NCI-H2081 (cell line): ENCODE measurements at places on chromosomes 7 and 10.
A peak's percentile ranks its signal among the peaks of the same experiment; 100 is the strongest.

GRCh38 chr7:148978091-148978490 lies 50.2 kb downstream of the PDIA4 start:
- DNase-seq: no peak

- no peak for DNase-seq
Observed at GRCh38 chr10:94443549-94443948, 41.2 kb downstream of the TBC1D12 start.

- no peak for DNase-seq
Observed at GRCh38 chr10:46068117-46068516, 22.0 kb upstream of the MSMB start.

DNA sequence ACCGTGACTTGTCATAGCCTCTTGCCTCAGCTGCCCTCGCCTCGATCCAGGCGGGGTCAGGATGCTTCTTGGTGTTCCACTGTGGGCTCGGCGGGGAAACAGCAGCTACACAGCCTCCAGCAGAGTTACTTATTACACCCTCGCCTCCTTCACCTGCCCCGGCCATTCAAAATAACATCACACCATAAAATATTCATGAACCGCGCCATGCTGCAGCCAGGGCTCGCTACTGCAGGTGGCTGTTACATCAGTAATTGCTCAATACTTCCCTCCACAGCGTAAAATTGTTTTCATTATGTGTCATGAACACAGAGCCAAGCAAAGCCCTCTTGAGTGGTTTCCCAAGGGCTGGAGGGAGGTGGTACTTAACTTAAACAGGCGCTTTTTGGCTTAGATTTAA lies 241.5 kb upstream of the SP8 start:
- peak; percentile 98 for DNase-seq

GRCh38 chr10:48533951-48534720 lies 70.7 kb downstream of the ARHGAP22 start:
- DNase-seq: no peak

DNA sequence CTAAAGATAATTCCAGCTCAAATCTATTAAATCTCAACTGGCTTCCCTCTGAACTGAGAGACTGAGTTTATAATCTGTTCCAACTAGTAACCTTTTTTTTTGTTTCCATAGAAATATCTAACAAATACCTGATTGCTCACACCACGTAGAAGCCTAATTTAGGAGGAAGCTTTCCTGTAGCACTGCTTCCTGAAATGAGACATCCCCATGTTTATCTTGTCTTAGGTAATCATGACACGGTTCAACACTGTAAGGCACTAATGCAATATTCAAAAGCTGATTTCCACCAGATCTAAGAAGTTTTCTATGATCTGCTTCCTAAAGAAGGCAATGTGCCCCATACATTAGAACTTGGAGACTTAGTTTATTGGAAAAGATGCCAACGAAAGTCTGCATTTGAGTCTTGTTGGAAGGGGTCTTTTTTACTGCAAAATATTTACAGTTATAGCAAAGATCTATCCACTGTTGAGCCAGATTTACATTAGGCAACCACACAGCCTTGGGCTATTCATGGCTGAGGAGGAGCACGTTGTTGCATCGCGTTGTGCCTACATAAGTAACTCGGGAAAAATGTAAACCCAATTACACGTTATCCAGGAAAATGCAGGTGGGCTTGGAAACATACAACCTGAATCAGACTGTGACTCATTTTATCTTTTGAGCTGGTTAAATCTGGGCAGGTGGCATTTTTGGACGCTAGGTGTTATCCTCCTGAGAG lies 66.3 kb downstream of the VIPR2 start:
- no peak for DNase-seq

GRCh38 chr7:92460109-92460508 lies 12.8 kb downstream of the GATAD1 start:
- DNase-seq: no peak

DNA sequence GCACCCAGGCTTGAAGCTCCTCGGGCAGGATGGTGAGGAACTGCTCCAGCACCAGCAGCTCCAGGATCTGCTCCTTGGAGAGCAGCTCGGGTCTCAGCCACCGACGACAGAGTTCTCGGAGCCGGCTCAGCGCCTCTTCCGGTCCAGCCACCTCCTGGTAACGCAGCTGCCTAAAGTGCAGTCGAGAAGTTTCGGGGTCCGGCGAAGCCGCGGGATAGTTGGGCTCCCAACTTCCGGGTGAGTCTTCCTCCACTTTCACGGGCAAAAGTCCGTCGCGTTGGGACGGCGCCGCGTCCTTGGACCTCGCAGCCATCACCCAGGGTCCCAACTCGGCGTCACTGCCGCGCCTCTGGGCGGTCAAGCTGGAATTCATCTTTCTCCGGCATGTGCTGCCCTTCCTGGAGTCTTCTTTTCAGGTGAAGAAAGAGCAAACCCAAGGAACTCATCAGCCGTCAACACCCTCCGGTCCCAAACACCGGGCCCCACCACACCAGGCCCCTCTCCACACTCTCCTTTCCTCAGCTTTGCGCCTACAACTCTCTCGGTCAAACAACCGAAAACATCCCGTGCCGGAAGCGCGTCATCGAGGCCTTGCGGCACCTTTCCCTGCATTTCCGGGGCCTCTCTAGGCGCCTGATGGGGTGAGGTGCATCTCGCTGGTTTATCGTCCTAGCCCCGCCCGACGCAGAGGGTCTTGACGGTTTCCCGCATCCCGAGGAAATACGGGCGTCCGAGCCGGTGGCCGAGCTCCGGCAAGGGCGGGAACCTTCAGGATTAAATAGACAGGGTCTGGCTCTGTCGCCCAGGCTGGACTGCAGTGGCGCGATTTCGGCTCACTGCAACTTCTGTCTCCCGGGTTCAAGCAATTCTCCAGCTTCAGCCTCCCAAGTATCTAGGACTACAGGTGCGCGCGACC lies at the start of gene ZNF394:
TSS of gene ZNF394 (minus strand) at position 561 of the 916 bp plus-strand sequence. CDS start at position 373, 188 bp downstream.
- DNase-seq: peak; percentile 96

- DNase-seq: no peak
Observed at GRCh38 chr10:132117636-132118190, 52.0 kb downstream of the JAKMIP3 start.

DNA sequence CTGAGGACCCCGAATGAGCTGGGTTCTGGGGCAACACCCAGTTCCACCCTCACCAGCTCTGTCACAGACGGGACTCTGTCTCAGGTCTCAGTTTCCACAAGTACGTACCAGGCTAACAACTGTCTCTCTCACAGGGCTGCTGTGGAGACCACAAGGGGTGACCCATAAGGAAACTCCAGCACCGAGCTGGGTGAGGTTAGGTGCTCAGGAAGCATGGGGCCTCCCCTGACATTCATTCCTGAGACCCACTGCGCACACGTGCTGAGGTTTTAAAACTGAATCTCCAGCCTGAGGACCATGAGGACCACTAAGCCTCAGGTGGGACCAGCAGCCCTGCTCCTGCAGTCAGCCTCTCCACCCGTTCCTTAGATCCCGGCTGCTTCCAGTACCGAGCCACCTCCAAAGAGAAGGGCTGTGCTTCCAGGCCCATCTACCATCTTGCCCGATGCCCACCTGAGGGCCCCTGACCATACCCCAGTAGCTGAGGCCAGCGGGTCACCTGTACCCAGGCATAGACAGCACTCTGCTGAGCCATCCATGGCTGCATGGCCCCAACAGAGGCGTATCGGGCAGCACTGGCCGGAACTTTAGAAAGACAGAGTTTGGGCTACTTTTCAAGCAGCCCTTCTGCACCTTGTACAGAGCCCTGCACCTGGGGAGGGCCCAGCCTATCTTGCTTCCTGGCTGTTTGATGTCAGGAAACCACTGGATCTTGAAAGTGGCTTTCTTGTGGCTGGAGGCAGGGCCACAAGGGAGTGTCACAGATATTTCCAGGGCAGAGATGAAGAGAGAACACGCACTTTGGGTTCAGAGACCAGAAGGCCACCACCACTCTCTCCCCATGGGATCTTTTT lies 18.7 kb downstream of the HSPA12A start:
- no peak for DNase-seq

DNA sequence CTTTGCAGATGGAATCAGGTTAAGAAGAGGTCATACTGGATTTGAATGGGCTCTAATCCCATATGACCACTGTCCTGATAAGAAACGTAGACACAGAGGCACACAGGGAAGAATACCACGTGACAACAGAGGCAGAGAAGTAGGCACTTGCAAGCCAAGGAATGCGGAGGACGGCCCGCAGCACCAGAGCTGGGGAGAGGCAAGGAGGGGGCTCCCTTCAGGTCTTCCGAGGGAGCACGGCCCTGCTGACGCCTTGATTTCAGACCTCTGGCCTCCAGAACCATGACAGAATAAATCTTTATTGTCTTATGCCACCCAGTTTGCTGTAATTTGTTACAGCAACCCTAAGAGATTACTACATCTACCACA lies 44.7 kb upstream of the TMEM213 start:
- no peak for DNase-seq

DNA sequence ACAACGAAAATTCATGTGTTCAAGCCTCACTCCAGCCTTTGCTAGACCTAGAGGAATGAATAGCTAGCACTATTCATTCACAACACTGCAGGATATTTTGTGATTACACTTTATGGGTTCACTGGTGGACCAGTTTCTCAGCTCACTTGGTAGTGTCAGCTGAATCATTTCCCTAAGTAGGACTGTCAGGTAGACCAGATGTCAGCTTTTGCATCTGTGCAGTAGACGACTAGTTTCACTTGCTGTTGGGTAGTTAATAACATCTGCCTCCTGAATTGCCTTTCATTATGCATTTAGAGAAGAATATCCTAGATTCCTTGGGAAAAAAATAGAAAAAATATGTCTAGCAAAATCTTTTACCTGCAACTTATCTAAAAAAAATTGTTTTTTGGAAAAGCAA lies 296.4 kb downstream of the ADARB2 start:
- no peak for DNase-seq

DNA sequence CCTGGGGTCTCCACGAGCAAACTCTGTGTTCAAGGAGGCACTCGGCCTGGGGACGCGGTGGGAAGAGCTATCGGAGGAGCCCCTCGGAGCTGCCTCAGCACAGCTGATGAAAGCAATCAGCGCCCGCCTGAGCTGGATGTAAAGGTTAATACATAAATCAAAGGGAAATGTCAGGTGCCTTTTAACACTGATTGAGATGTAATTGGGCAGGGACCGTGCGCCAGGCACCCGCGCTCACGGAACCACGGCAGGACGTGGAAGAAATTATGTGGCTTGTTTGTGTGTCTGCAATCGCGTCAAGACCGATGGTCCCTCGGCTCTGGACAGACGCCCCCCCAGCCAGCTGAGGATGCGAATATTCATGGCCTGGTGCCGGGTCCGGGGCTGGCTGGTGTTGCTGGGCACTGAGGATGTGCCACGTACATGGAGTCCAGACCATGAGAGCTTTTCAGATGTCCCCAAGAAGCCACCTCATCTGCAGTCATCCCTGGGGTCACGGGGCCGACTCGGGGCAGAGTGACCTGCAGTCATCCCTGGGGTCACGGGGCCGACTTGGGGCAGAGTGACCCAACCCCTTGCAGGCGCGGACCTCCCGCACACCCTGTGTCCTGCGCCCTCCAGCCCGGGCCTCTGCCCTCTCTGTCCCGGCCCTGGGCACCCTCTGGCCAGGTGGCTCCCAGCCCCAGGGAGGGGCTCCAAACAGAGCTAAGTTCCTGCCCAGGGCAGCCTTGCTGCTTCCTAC lies 15.6 kb downstream of the FOXL3 start:
- no peak for DNase-seq

DNA sequence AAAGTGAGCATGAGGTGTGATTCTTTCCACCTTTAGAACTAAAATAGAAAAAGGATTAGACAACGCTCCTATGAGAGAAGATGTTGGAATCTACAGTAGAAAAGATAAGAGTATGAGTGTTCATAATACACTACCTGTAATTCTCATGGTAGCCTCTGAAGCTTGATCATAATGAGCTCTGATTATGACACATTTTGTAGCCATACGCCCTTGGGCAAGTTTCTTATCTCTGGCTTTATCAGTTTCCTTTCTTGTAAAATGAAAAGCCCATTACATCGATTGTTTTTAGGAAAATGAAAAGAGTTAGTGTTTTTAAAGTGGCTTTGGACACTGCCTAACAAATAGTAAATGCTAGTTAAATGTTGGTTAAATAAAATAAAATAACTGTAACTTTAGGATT lies 22.4 kb upstream of the PRSS58 start:
- no peak for DNase-seq

- DNase-seq: no peak
Observed at GRCh38 chr10:59611048-59611447, 98.6 kb downstream of the SLC16A9 start.

- no peak for DNase-seq
Observed at GRCh38 chr10:80945264-80945880, 407.7 kb downstream of the SH2D4B start.

DNA sequence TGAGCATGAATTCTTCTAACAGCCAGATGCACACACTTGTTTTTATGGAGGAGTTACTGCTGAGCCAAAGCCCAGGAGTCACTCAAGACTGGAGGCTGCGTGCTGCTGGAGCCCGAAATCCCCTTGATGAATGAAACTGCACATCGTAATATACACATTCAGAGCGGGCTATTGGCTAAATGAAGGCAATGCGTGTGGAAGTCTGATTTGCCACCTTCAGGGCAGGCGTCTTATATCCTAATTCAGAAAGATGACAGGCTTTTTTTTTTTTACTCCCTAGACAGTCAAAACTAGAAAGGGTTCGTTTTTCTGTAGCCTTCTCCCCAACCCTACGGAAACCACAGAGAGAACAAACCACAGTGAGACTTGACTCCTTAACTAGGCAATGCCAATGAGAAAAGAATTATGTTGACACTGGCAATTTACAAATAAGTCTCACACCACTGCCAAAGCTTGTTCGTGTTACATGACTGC lies 227.2 kb upstream of the KLF14 start:
- DNase-seq: no peak

DNA sequence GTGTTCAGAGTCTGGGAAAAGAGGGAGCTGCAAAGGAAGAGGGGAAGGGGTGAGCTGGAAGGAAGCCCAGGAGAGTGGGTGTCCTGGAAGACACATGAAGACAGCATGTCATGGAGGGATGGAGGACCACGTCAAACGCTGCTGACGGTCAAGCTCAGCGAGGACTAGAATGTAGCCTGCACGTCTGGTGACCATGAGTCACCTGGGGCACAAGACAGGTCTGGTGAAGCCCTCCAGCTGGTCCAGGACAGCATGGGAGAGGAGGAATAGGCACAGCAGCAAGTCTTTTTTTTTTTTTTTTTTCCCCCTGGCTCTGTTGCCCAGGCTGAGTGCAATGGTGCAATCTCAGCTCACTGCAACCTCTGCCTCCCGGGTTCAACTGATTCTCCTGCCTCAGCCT lies 19.6 kb upstream of the AMZ1 start:
- DNase-seq: no peak

DNA sequence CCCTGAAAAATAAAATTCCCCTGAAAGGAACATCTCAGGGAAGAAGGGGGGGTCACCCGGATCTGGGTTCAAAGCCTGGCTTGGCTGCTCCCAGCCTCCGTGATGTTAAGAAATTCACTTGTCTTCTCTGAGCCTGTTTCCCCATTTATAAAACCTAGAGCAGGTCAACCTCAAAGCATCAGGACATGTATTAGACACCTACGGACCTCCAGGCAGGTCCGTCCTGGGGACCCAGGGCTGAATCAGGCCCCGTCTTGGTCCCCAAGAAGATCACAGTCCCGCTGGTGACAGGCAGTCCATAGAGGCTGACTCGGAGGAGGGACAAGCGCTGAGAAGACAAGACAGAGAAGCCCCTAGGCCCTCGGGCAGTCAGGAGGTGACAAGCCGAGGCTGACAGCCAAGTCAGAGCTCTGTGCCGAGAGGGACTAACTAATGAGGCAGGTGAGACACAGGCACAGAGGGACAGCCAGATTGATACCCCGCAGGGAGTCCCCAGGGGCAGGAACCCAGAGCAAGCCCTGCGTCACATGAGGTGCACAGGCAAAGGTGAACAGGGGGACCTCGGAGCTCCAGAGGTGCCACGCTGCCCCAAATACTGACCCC lies 2.9 kb downstream of the MYL10 start:
- no peak for DNase-seq
